OCI-M1 (cell line): ENCODE measurements at places on chromosomes 2 and 18.
A peak's percentile ranks its signal among the peaks of the same experiment; 100 is the strongest.

DNA sequence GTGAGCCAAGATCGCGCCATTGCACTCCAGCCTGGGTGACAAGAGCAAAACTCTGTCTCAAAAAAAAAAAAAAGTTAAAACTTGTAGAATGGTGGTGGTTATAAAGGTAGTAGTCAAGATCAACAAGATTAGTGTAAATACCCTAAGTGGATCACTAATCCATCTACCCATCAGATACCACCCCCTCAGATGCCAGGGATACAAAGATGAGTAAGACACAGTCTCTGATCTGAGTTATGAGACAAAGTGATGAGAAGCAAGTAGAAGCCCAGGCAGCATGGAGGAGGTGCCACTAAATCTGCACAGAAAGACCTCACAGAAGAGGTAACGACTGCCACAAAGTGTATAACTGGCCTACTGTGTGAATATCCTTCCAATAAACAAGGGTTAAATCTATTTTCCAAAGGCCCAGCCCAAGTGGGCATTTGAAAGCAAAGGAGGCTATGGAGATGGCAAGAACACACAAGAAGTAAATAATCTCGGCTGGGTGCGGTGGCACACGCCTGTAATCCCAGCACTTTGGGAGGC lies 20.2 kb downstream of the NFE2L2 start:
- DNase-seq: no peak

- DNase-seq: no peak
Measured at GRCh38 chr2:173942861-173943523, 22.2 kb downstream of the SP3 start.

GRCh38 chr2:37323176-37323780 lies 1.4 kb downstream of the PRKD3 start:
- DNase-seq: peak; percentile 58

GRCh38 chr2:134206573-134206972 lies 47.3 kb upstream of the MGAT5 start:
- peak; percentile 10 for DNase-seq

GRCh38 chr2:101987832-101988231 lies 3.9 kb upstream of the IL1R2 start:
- DNase-seq: no peak

- no peak for DNase-seq
Measured at GRCh38 chr2:55136138-55136541, 85.9 kb upstream of the RTN4 start.

GRCh38 chr2:220191737-220192136 lies 564.3 kb downstream of the SLC4A3 start:
- no peak for DNase-seq

DNA sequence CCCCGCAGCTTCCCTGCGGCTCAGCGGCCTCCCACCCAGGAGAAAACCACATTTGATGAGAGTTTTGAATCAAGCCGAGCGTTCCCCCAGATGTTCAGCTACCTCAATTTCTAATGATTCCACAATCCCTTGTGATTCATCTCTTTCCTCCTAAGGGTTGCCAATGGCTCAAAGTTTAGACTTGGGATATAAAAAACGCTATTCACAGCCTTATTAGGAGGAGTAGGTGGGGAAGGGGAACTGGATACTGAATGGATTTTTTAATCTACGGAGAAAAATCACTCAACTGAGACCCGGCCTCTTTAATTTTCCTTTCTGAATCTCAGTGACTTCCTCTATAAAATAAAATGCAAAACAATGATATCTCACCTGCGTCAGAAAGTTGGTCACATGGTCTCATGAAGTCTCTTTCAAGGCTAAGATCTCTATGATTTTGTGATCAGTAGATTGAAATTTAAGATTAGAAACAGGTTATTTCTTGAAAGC lies 192.6 kb upstream of the TCF4 start:
- no peak for DNase-seq

DNA sequence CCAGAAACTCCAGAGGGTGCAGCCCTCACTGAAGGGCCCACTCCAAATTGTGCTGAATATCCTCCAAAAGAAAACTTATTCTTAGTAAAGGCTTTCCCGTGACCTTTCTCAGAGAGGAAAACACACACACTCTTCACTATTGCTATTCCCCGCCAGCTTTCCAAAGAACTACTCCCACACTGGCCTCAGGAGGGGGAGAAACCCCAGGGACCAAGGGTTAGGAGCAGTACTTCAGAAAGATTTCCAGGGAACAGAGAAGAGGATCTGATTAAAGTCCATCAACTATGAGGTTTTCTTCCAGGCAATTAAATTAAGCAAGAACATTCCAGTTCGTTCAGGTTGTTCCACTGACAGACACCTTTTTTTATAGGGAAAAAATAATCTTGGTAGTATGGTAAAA lies 150.2 kb downstream of the TTC32 start:
- DNase-seq: no peak

- DNase-seq: no peak
Measured at GRCh38 chr2:159362816-159363251, 76.3 kb upstream of the WDSUB1 start.

DNA sequence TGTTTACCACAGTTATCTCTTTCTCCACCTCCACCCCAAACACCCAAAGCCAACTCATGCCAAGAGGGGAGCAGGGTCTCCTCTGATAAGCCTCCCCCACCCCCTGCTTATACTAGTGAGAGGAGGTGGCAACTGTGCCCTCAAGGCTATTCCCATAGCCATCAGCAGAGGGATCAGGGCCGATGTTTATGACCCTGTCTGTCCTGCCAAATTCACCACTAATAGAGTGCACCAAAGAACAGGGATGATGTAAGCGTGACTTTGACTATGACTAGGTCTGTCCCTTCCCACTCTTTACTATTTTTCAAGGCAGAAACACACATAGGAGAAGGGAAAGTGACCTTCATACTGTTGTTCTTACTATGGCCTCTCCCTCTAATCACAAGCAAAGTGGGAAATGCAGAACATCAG lies 74.6 kb downstream of the CLHC1 start:
- peak; percentile 55 for DNase-seq

GRCh38 chr18:74197705-74198341 lies 49.5 kb downstream of the TIMM21 start:
- no peak for DNase-seq

DNA sequence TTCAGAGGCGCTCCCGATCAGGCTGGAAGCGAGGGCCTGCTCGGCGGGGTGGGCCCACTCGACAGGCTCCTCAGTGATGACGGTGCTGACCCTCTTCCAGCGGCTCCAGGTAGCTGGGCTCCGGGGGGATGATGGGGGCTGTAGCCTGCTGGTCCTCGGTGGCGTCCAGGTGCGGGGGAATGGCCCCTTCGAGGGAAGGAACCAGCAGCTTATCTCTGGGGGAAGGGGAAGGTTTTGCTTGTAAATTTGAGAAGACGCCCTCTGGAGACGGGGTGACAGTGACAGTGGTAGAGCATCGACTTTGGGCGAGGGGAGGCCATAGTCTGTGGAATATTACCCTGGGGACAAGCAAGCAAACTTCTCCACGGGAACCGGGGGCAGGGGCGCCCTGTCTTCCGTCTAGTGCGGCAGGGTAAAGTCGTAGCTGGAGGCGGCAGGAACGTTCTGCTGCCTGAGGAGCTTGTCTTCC lies 891.9 kb upstream of the LRRTM1 start:
- no peak for DNase-seq

DNA sequence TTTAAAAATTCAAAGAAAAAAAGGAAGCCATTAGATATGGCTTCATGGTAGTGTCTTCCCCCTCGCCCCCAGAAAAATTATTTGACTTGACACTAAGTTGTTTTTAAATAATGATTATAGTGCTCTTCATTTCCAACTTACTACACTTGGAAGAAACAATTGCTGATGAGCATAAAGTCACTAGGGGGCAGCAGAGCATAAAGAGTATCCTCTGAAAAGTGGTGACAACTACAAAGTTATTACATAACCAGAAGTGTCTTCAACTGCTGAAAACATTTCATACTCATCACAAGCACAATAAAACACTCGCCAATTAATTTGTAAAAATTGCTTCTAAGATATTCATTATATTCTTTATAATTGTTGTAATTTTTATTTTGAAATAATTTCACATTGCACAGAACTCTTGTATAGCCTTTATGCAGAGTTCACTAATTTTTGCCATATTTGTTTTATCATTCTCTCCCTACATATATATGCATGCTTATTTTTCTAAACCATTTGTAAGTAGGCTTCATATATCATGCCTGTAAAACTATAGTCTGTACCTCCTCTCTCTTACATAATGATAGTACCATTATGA lies 54.9 kb downstream of the EXOC6B start:
- DNase-seq: peak; percentile 77

DNA sequence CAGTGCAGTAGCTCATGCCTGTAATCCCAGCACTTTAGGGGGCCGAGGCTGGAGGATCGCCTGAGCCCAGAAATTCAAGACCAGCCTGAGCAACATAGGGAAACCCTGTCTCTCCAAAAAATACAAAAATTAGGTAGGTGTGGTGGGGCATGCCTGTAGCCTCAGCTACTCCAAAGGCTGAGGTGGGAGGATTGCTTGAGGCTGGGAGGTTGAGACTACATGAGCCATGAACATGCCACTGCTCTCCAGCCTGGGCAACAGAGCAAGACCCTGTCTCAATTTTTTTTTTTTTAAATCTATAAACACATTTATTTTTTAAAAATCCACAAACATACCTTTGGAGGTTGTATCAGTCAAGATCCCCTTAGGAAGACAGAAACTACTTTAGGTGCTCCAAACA lies 326.3 kb downstream of the EPHA4 start:
- no peak for DNase-seq

DNA sequence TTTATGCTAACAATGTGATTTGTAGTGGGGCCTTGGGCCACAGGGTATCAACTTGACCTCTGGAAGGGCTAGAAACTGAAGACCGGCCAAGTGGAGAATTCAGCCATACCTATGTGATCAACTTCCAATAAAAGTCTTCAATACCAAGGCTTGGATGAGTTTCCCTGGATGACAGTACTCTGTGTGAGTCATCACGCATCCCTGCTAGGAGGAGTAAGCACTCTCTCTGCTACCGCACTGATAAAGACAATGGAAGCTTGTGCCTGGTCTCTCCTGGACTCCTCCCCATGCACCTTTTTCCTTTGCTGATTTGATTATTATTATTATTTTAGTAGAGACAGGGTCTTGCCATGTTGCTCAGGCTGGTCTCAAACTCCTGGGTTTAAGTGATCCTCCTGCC lies 58.1 kb downstream of the SKA1 start:
- DNase-seq: no peak

DNA sequence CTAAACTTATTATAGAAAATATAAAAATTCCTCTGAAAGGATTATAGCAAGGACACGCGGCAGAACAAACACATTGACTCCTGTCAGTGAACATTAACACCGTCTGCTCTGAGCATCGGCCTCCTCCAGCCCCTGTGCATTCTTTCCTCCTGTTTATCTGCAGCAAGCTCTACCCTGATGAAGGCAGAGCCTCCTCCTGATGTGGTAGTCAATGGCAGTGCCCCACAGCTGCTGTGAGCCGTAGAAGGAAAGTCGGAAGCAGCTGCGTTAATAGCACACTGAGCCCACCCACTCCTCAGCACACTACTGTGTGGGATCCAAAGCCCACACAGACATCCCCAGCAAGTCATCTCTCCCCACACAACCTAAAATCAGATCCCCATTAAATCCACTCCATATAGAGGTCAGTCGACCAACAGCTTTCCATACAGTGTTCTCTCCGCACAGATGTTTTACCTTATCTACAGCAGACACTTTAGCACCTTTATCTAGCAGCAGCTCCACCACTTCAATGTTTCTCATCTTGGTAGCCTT lies 41.0 kb downstream of the KIDINS220 start:
- DNase-seq: no peak

DNA sequence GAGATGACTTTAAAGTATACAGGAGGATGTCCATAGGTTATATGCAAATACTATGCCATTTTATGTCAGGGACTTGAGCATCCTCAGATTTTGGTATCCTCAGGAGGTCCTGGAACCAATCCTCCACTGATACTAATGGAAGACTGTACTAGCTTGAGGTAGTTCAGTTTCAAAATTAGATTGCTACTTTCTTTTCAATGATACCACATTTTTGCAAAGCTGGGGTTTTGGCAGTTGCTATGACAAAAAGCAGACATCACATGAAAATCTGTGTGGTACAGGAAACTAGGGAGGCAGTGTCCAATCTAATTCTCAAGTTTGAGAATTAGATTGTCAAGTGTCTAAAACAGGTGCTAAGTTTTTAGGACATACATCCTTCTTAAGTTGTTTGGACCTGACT lies 14.2 kb downstream of the EHBP1 start:
- DNase-seq: no peak

DNA sequence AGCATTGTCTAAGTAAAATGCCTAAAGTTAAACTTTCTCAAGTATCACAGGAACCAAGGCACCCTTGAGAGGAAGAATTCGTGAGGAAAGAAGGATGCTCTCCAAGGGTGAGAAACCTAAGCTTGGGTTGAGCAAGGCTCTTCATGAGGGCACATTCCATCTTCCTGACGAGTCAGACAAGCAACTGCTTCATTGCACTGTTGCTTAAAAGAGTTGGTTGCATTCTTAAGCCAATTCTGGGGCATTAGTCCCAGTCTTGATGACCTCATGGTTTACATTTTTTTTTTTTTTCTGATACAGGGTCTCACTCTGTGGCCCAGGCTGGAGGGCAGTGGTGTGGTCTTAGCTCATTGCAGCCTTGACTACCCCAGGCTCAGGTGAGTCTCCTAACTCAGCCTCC lies 237.5 kb downstream of the ACTR3 start:
- no peak for DNase-seq

DNA sequence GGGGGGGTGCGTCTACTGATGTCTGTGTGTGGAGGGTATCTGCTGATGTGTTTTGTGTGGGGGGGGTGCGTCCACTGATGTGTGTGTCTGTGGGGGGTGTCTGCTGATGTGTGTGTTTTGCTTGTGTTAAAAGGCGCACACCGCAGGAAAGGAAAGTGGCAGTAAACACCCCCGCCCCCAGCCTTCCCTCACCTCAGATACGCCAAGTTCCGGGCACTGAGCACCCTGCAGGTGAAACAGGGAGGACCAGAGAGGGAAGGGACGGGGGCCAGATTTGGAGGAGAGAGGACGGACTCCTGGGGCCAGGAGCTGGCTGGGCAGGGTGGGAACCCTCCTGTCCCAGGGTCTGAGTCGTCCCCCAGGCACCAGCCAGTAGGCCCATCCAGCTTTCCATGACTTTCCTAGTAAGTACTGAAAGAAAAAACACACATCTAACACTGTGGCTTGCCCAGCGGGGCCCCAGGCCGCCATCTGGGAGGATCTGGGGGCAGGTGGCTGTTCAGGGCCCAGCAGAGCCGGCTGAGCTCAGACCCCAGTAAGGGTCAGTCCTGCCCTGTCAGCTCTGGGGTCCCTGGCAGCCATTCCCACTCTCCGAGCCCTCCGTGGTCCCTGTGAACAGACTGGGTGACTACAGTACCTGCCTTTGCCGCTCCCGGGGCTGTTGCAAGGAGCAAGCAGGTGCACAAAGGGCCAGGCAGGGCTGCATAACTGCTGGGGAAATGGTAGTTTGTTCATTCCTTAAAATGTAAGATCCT lies 126.9 kb downstream of the NFATC1 start:
- DNase-seq: no peak

GRCh38 chr18:35386600-35387100 lies 9.5 kb upstream of the ZNF396 start:
- DNase-seq: peak; percentile 75

GRCh38 chr2:84038866-84039265 lies 420.2 kb downstream of the SUCLG1 start:
- DNase-seq: peak; percentile 81
